ENCODE measurements at places on chromosomes 1 and 21. TPM values are rescaled to one million over a fixed set of nuclear protein-coding genes. Genes with fewer than 3 reads are reported as not detected.
A peak's percentile ranks its signal among the peaks of the same experiment; 100 is the strongest.

DNA sequence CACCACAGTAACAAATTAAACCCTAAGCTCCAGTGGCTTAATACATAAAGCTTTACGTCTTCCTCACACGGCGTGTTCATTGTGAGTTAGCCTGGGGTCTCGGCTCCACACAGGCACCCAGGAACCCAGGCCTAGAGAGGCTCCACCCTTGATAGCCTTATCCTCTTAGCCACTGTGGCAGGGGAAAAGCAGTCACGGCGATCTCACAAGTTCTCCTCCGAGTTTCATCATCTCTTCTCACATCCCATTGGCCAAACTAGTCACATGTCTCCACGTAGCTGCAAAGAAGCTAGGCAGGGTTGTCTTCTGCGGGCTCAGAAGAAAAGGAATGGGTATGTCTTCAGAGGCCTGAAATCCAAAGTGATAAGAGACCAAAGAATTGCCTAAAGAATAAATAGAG, 122.3 kb upstream of the GRIK3 start:
- no peak for DNase-seq

Gene CNTN2
- total RNA-seq = not detected

DNA sequence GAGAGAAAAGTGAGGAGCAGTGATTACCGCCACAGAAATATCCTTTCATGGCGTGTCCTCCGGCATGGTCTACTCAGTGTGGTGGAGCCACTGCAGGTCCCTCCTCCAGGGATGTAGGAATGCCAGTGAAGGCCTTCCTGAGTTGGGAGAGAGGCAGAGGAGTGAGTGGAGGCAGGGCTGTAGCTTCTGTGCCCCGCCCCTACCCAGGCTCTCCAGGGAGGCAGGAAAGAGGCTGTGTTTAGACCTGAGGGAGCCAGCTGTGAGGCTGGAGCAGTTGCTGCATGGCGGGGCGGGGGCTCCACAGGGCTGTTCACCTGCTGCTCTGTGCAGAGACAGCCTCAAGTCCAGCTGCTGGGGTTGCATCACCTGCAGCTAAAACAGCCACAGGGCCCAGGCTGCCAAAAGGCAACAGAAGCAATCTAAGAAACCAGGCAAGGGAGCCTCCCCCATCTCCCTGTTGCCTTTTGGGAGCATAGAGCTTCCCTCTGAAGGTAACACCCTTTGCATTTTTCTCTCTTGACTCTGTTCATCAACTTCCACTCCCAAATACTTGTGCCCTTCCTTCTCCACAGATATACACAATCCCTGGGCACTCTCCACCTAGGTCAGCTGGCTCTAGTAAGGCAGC, 801 bp upstream of the ANXA9 start:
- peak; percentile 37 for DNase-seq

Gene AKR7A3
- not detected for total RNA-seq

DNA sequence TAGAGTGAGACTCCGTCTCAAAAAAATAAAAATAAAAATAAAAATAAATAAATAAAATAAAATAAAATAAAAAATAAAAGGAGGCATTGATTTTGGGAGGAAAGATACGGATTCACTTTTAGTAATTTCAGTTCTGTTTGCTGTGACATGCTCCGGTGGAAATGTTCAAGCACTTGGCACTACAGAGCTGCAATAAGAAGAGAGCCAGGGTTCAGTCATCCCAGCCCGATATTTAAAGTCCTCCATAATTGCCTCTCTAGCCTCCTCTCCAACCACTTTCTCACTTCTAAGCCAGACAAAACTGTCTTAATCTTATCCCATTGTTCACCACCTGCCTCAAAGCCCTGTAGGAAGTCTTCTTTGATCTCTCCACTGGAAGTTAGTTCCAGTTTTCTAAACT, 55.0 kb upstream of the MACF1 start:
- no peak for DNase-seq

Gene FCRL4
- not detected for total RNA-seq

DNA sequence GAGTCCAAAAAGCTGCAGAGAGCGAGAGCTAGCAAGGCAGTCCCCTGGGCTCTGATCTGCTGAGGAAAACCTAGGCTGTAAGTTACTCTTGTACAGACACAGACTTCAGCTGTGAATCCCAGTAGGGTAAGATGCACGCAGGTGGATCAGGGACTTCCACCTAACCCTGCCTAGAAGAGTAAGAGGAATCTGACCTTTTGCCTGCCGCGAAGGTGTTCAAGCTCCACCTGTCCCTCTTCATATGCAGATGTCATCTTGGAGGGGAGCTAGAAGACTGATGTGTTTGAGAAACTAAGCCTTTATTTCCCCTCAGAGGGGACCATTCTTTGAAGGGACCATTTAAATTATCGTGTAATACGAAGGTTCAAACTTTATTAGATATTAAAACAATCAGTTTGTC, 108.6 kb upstream of the USP24 start:
- DNase-seq = no peak

GRCh38 chr1:240613356-240614142, 1.6 kb upstream of the GREM2 start:
- no peak for DNase-seq

GRCh38 chr1:219555031-219555692, 57.7 kb downstream of the ZC3H11B start:
- peak; percentile 43 for DNase-seq

Gene GUCA2A
- total RNA-seq = not detected
